Caco-2 (cell line): ENCODE measurements at places on chromosomes 5 and 9.

DNA sequence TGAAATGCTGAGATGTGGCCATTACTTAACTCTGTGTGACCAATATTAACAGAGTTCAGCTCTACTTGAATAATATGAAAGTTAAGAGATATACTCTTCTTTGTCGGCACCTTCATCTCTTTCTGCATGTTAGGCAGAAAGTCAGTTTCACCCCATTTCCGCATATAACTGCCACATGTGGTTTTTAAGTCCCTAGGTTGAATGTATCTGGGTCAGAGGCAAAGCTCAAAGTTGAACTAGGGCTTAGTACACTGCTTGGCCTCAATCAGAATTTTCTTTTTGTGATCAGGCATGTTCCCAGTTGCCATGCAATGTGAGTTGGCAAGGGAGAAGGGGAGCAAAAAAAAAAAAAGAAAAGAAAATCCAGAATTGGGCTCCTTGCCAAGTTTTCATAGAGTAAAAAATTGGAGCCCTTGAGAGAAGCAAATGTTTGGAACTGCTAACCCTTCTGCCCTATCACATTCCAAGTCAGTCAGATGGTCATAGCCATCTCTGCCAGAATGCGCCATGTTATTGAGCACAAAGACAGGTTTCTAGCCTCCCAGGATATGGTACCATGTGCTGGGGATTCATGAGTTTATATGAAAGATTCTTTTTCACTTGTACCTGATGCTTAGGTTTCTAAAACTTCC lies 251.2 kb upstream of the RORB start:
- no peak overlapping the region for H3K4me3 ChIP-seq
- no peak for DNase-seq
- no peaks in the 10 kb centered on the region for H3K27me3 ChIP-seq
- H3K27ac ChIP-seq, result no peak overlapping the region
- H3K36me3 ChIP-seq, result no peaks in the 10 kb centered on the region

DNA sequence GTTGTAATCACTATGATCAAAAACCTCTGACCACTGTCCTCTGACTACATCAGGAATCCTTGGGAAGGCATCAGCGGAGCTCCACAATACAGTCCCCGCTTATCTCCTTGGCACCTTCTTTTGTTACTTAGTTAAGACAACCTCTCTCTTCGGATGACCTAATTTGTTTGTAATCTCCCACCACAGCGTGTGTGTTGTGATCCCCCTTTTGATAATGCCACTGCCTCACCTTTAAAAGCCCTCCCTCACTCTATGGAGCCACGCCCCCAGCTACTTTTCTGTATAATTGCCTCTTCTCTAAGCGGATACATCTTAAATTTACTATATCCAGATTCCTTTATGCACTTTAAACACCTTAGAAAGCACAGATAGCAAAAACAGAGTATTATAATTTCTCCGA lies 35.9 kb downstream of the OR2Y1 start:
- H3K27ac ChIP-seq, result no peak overlapping the region
- H3K4me1 ChIP-seq, result no peaks in the 10 kb centered on the region
- DNase-seq, result no peak
- no peaks in the 10 kb centered on the region for H3K36me3 ChIP-seq

- no peak for DNase-seq
- H3K4me1 ChIP-seq, result no peaks in the 10 kb centered on the region; the same call in 1 of the 2 replicates
- H3K27me3 ChIP-seq, result no peaks in the 10 kb centered on the region
Measured at GRCh38 chr5:168471785-168472184, 14.5 kb upstream of the RARS1 start.

GRCh38 chr9:134360897-134361296 lies 34.6 kb downstream of the RXRA start:
- H3K4me1 ChIP-seq, result peaks cover 44% of the 10 kb centered on the region
- H3K36me3 ChIP-seq, result no peaks in the 10 kb centered on the region
- H3K27me3 ChIP-seq, result no peaks in the 10 kb centered on the region
- H3K27ac ChIP-seq, result no peak overlapping the region

DNA sequence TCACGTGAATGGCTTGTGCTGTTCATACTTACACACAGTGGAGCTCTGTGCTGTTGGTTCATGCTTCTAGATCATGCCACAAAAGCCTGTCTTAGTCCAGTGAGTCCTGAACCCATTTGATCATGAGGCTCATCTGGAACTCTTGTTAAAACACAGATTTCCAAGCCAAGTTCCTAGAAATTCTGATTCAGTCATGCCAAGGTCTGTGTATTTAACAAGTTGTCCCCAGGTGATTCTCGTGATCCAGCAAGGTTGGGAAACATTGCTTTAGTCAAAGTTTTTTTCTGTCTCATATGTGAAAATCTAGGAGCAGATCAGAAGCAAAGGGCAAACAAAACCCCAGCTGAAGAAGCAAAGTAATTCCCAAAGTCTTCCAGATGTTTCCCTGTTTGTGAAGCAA lies 112.5 kb upstream of the GAS1 start:
- H3K27me3 ChIP-seq, result no peaks in the 10 kb centered on the region
- no peak overlapping the region for H3K27ac ChIP-seq
- DNase-seq, result no peak
- no peak overlapping the region for H3K4me3 ChIP-seq
- H3K4me1 ChIP-seq, result no peaks in the 10 kb centered on the region

DNA sequence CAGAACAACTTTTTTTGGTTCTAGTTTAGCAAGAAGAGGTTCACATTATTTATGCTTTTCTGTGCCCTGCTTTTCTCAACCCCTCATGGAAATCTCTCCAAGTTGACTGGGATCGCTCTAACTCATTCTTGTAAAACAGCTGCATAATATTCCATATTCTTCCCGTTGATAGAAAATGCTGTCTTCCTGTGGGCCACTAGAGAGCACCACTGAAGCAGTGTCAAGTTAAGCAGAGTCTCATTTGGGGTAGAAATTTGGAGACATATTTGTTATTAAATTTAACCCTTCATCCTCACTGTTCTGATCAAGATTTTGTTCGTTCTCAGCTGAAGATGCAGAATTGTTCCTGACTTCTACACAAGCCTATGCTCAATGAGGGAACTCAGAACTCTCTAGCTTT lies 140.1 kb downstream of the CEMIP2 start:
- H3K4me3 ChIP-seq, result no peak overlapping the region
- no peak for DNase-seq
- H3K36me3 ChIP-seq, result no peaks in the 10 kb centered on the region
- no peaks in the 10 kb centered on the region for H3K4me1 ChIP-seq
- H3K27me3 ChIP-seq, result no peaks in the 10 kb centered on the region

DNA sequence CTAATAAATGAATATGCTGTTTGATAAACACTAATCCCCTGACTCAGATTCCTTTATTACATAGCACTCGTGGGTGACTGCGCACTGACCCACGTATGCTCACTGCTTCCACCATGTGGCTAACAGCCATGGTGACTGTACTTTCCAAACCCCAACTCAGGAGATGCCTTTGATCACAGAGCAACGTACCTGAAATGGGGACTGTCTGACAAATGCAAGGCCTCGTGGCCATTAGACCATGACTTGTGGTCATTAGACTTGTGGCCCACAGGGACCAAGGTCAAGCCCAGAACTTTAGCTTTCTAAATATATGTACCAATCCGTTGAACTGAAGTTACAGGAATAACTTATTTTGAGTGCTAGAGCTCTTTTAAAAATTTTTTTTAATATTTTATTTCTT lies 46.6 kb downstream of the CYFIP2 start:
- no peaks in the 10 kb centered on the region for H3K4me1 ChIP-seq
- no peak overlapping the region for H3K27ac ChIP-seq
- peak; percentile 63 for DNase-seq
- no peaks in the 10 kb centered on the region for H3K27me3 ChIP-seq
- no peaks in the 10 kb centered on the region for H3K36me3 ChIP-seq

GRCh38 chr5:145345511-145346287 lies 489.4 kb downstream of the PRELID2 start:
- no peak for DNase-seq
- H3K4me1 ChIP-seq, result no peaks in the 10 kb centered on the region
- H3K36me3 ChIP-seq, result no peaks in the 10 kb centered on the region

- no peak overlapping the region for H3K4me3 ChIP-seq
- H3K4me1 ChIP-seq, result peaks cover 41% of the 10 kb centered on the region
- no peaks in the 10 kb centered on the region; the same call in 1 of the 2 replicates for H3K36me3 ChIP-seq
- H3K27me3 ChIP-seq, result no peaks in the 10 kb centered on the region
- no peak for DNase-seq
Measured at GRCh38 chr5:1104327-1105006, 7.4 kb downstream of the SLC12A7 start.

DNA sequence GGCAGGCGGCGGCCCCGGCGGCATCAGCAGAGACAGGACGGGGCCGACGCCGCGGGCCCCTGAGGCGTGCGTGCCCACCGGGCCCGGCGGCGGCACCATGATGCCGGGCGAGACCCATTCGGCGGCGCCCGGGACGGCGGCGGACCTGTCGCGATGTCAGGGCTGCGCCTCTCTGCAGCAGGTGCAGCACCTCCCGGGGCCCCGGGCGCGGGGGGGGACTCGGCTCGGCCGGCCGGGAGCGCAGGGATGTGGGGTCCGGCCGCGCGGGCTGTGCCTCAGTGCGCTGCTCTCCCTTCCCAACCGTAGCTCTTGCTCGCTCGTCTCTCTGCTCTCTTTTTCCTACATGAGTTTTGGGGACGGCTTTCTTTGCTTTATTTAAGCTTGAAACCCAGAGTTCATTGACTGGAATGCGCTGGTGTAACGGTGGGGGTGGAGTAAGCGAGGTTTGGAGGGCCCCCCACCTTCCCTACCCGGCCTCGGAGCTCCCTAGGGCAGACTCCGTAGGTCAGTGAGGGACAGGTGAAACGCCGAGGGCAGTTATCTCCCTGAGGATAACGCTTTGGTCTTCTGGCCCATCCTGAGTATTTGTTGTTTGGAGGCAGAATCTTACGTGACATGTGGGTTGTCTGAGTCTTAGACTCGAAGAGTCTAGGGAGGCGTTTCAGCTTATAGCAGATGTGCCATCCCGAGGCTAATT lies 490 bp downstream of the ICE1 start:
- peak; percentile 10 for DNase-seq
- H3K36me3 ChIP-seq, result no peaks in the 10 kb centered on the region
- peak overlapping the region; percentile 67 for H3K4me3 ChIP-seq
- H3K27ac ChIP-seq, result no peak overlapping the region

DNA sequence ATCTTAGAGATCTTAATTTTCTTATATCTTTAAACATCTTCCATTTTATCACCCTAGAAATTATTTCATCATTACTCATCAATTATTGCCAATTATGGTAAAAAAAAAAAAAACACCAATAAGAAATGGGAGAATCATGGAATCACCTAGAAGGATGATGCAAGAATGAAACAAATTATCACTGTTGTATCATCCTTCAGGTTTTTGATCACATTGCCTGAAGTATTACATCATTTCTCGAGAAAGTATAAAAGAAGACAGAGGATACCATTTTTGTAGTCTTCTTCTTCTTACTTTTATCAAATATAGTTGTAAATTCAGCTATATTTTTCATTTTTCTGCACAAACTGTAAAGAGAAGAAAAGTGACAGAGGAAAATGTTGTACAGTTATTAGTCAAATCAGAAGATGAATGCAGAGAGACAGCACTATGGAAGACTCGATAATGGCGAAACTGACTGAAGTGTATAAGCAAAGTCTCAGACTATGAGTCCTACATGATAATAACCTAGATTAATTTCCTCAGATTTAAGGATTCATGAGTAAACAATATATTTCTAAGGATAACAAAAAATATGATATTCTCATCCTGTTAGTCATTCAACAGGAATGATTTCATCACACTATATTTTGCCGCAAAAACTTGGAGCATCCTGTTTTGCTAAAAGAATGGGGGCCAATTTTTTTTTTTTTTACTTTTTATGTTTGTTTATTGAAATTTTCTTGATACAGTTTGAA lies 5.9 kb upstream of the STC2 start:
- H3K27me3 ChIP-seq, result no peaks in the 10 kb centered on the region
- no peaks in the 10 kb centered on the region for H3K36me3 ChIP-seq
- H3K4me1 ChIP-seq, result peaks cover 19% of the 10 kb centered on the region

DNA sequence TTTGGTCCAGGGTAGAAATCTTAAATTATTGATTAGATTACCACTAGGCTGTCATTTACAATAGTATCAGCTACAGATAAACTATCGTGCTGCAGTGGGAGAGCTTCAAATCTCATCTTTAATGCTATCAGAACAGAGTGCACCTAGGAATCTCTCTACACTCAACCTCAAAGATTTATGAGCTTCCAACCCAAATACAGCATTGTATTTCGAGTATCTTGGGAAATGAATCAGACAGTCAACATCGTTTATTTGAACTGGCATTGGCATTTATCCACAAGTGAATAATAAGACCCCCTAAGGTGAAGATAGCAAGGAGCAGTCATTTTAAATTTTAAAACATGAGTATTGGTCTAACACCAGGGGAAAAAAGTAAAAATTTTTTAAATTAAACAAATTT lies 1203.2 kb downstream of the CDH12 start:
- H3K36me3 ChIP-seq, result no peaks in the 10 kb centered on the region
- H3K4me3 ChIP-seq, result no peak overlapping the region
- no peak for DNase-seq
- H3K27me3 ChIP-seq, result no peaks in the 10 kb centered on the region
- no peak overlapping the region for H3K27ac ChIP-seq

DNA sequence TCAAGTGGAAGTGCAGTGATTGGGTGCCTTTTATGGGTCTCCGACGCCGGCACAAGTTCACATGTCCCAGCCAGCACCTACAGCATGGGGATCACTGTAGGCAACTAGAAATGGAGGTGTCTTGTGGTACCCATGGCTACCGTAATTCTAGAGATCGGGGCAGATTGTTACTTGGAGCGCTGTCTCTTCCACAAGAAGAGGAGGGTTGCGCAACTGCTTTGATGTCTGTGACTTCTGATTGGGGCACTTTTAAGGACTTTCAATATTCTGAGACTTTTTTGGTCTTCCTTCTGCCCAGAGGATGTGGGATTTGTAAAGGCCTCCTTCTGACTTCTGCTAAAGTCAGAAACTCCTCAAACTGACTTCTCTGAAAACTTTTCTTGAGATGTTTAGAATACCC lies 41.9 kb downstream of the GLRX start:
- no peaks in the 10 kb centered on the region for H3K4me1 ChIP-seq
- H3K27me3 ChIP-seq, result no peaks in the 10 kb centered on the region
- H3K27ac ChIP-seq, result no peak overlapping the region
- H3K4me3 ChIP-seq, result no peak overlapping the region
- no peaks in the 10 kb centered on the region; the same call in 1 of the 2 replicates for H3K36me3 ChIP-seq

- H3K36me3 ChIP-seq, result no peaks in the 10 kb centered on the region
- H3K4me1 ChIP-seq, result 0 out of 2 replicates have a peak, but pooled peaks cover 3% of the 10 kb centered on the region
- no peak for DNase-seq
- no peak overlapping the region for H3K27ac ChIP-seq
Measured at GRCh38 chr5:173242675-173243121, 7.7 kb upstream of the NKX2-5 start.
